ENCODE measurements at places on chromosomes 3 and 15. TPM values are rescaled to one million over a fixed set of nuclear protein-coding genes. Genes with fewer than 3 reads are reported as not detected.

The ITIH3 gene
- total RNA-seq: not detected

DNA sequence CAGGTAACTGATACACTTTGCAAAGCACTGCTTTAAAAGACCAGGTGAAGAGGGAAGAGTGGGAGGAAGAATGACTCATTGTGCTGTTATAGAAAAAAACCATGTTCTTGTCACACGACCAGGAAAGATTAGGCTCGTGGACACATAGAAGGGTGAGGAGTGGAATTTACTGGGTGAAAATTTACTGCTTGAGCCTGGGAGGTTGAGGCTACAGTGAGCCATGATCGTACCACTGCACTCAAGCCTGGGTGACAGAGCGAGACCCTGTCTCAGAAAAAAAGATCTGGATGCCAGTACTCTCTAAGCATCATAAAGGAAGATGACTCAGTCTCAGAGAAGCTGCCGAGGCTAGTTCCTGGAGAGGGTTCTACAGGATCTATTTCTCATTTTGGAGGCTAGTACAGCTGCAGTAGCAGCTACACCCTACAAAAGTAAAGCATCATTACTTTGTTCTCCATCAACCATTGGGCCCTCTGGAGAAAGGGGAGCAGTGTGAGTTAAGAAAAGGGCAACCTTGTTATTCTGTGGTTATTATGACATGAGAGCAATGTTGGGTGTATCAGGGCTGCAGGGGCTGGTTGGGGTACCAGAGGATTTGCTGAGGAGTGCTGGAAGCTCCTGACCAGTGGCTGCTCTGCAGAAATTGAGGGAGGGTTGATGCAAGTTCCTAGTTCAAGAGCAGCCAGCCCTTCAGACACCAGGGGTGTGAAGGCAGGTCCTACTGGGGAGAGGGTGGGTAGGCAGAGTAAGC, 75.4 kb downstream of the CMTM8 start:
- DNase-seq: no peak

The ZNF80 gene
- not detected for total RNA-seq

The ALDH1A2 gene
- total RNA-seq: 2.7 TPM

DNA sequence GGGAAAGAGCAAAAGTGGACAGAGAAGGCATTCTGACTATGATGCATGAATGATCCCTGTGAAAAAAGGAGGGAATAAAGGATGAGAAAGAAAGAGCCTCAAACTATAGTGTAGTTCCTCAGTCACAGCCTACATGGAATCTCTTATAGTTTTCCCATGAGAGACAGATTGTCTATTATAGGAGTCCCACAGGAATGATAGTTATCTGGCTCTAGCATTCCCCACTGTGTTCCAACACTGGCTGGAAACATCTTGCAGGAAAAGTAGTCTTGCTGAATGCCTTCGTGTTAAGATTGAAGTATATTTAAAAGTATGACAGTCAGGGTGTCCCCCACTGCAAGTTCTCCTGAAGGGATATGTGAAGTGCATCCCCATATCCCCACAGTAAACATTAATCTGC, 641.5 kb upstream of the NECTIN3 start:
- no peak for DNase-seq

The KBTBD13 gene
- 1.3 TPM for total RNA-seq
